Occipital lobe (tissue), 3 donors: ENCODE measurements at places on chromosomes 12 and 14.

DNA sequence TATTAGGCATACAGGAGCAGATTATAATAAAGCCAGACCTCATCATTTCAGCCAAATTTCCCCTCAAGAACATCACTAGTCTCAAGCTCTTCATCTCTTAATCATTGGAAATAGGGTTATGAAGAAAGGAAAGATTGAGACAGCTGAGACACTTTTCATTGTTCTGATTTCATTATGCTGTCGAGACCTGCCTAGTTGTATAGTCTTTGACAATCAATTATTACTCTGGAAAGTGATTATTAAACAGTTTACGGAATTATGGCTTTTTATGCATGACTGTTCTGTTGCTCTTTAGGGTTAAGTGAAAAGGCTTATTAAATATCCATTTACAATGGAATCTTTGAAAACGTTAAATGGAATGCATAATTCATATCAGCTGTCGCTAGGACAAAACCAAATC lies 48.3 kb downstream of the TTC6 start:
- DNase-seq = no peak

- no peak for DNase-seq
Measured at GRCh38 chr12:2169489-2169888, 116.7 kb downstream of the CACNA1C start.

DNA sequence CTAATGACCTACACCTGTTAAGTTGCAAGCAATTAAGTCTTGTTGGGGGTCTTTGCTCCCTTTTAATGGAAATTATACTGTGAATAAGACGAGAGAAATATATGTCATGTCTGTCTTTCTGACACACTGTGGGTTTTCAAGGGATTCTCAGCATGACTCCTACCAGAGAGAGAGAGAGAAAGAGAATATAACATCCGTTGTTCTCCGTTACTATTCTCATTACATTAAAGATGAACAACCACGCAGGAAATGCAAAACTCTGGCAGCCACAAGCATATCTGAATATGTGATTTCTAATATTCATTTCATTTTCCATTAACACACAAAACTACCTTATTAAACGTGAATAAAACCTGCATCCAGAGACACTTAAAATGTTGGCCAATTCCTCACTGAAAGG lies 67.3 kb upstream of the EGLN3 start:
- DNase-seq = no peak

- no peak for DNase-seq
Measured at GRCh38 chr12:46831335-46832129, 5.7 kb upstream of the SLC38A4 start.

DNA sequence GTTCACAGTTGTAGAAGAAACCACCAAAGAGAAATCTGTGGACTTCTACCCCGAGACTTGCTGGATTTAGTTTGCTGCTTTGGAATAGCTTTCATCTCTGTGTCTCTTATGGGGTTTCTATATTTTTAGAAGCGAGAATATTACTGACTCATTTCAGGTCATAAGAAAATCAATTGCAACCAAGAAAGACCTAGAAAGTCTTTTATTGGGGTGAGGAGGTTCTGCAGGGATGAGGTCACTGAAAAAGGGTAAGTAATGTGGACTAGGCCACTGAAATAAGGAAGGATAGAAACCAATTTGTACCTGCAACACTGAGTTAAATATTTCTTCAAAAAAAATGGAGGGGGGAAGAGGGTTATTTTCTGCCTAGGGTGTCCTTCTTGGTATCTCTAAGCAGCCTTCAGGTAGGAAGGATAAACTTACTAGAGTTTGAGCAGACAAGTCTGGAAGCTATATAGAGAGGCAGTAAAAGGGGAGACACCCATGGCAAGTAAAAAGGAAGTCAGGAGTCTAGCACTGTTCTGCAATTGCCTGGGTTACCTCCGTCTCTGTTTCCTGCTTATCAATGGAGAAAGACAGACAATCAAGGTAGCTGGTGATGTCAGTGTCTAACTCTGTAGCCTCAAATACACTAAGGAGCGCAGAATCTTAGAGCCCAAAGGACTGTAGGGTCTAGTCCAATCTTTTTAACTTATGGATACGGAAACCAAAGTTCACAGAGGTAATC lies 19.6 kb upstream of the KERA start:
- DNase-seq = no peak
